ENCODE measurements at places on chromosomes 5 and 9.

DNA sequence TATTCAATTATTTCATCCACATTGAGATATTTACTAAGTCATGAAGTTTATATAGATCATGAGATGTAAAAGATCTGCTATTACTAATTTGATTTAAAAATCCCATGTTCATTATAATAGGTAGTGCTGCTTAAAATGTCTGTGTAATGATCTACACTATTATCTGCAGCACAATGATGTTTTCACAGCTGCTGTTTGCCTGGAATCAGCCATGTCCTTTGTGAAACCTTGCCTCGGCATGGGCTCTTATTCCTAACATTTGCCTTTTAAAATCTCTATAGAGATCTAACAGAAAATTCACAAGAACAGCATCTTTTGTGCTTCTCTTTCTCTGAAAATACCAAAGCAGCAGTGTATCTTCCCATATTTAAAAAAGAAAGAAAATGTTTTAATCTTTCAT is 444.6 kb downstream of the PTPRD start:
- no peak for DNase-seq

GRCh38 chr5:177366528-177367322 is 9.0 kb downstream of the RGS14 start:
- no peak for DNase-seq

DNA sequence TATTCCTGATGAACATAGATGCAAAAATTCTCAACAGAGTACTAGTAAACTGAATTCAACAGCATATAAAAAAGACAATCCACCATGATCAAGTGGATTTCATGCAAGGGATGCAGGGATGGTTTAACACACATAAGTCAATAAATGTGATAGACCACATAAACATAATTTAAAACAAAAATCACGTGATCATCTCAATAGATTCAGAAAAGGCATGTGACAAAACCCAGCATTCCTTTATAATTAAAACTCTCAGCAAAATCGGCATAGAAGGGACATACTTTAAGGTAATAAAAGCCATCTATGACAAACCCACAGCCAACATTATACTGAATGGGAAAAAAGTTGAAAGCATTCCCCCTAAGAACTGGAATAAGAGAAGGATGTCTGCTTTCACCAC is 166.9 kb upstream of the TRIM32 start:
- DNase-seq, result no peak

- DNase-seq, result no peak
Observed at GRCh38 chr9:82147798-82148425, 159.3 kb downstream of the SPATA31D1 start.

DNA sequence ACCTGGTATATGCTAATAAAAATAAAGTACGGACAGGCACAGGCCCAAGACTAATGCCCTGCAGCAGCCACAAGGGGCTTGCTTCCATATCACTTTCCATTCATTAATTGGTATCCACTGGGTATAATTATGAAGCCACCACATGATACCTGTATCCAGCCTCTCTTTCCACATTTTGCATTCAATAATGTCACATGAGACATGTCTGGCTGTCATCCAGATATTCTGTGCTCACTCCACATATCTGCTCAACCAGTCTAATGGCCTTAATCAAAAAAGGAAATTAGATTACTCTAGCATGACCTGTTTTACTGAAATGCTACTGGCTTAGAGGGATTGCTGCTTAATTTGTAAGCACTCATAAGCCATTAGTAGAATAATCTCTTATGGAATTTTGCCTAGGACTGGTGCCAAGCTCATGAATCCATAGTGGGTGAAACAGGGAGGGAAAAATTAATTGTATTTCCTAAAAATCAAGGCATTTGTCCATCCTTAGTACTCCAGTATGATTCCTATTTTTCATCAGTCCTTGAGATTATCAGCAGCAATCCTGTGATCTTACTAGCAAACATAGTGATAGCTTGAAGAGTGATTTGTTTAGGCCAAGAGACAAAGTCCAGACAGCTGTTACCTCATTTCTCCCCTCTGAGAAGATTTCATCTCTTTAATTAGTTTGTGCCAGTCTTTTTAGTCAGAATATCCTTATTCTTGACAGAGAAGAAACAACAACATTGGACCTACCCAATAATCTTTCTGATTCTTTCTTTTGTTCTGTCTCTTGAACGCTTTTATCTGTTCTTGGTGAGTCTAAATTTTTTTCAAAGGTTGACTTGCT is 119.2 kb upstream of the ABCA1 start:
- no peak for DNase-seq

DNA sequence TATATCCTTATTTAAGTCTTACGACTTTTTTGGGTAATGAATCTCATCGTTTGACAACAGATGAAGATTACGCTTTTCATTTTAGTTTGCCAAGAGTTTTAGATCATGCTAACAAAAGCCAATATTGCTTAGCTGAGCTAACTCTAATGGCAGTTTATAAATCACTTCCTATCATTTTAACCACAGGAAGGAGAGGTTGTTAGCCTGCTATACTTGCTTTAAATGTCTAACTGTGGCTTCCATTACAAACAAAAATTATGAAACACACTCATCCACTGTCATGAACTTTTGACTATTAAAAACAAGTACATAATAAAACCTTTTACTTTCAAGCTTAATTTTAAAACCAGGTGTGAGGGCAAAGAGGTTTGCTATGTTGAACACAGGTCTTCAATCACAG is 53.7 kb upstream of the ANKH start:
- DNase-seq, result no peak

GRCh38 chr5:163259495-163259894 is 177.9 kb upstream of the CCNG1 start:
- no peak for DNase-seq

GRCh38 chr9:76292658-76293057 is 101.6 kb downstream of the RFK start:
- no peak for DNase-seq

DNA sequence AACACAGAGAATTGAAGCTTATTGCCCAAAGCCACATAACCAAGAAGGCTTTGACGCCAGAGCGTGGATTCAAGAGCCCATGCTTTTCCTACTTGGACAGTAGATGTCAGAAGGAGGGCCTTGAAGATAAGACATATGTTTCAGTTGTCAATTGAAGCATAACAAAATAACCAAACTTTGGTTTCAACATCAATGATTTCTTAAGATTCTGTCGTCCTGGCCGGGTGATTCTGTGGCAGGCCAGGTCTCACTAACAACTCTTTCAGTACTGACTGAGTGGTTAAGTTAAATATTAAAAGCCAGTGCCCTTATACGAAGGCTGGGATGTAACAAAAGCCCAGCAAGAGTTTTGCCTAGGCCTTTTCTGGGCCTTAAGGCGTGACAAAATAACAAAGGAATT is 94.0 kb downstream of the RCL1 start:
- no peak for DNase-seq

- DNase-seq, result no peak
Observed at GRCh38 chr5:127410959-127411358, 106.5 kb upstream of the PRRC1 start.

GRCh38 chr5:125870256-125870655 is 553.0 kb upstream of the GRAMD2B start:
- DNase-seq, result no peak
